Activated CD4-positive, alpha-beta T cell treated with anti-CD3 and anti-CD28 coated beads, Interleukin-2, amount 50 U/mL, for 48 hours (primary cell): ENCODE measurements at places on chromosomes 3 and 15.

- DNase-seq = no peak
Measured at GRCh38 chr3:147887797-147888196, 478.6 kb downstream of the ZIC1 start.

DNA sequence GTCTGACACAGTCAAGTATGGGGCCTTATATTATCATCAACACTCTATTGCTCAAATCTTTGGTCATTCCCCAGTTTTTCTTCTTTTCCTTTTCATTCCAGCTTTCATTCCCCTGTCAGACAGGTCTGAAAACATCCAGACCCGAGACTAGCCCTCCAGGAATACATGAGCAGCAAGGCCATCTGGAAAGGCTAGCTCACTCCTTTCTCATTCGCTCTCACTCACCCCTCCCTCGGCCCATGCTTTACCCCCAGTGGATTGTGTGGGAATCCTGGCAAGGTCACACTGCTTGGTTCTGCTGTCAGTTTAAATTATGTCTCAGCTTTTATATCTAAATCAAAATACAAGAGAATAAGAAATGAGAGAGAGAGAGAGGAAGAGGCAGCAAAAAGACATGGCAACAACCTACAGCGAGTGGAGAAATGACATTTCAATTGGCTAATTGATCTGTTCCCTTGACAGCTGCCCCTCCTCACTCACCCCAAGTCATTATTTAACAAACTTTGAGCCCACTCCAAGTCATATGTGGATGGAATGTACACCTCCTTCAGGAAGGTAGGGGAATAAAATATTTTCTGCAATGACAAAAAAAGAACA is 962.2 kb downstream of the TUSC7 start:
- DNase-seq = no peak

DNA sequence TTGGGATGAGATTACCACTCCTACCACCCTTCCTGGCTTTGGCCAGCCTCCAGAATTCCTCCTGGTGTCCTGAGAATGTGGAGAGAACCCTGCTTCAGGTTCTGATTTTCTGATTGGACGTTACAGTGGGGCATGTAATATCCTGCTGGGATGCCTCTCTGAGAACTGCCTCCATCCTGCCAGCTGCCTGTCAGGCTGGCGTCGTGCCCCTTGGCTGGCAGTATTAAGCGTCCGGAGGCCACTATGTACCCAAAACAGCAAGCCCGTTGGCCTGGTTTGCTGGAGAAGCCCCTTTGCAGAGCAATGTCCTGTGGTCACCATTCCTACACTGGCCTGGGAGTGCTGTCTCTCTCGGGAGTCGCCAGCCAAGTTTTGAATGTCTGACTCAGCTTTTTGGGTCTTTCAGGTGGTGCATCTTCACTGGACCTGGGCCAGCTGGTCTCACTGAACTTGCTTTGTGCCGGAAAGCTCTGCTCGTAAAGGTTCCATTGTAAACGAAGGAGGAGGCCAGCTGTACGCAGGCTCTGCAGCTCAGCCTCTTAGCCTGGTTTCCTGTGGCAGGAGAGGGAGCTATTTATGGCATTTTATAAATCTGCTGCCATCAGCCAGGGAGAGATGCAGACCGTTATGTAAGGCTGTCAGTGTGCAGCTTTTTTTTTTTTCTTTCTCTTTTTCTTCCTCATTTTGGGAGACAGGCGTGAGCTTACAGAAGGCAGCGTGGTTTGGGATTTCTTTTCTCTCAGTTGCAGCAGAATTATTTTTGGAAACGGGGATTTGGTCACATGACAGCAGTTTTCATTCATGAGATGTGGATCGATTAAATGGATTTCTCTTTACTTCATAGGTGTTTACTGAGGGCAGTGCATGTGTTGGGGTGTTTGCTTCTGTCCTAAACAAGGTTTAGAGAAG is 19.0 kb upstream of the TRAK1 start:
- DNase-seq = no peak

DNA sequence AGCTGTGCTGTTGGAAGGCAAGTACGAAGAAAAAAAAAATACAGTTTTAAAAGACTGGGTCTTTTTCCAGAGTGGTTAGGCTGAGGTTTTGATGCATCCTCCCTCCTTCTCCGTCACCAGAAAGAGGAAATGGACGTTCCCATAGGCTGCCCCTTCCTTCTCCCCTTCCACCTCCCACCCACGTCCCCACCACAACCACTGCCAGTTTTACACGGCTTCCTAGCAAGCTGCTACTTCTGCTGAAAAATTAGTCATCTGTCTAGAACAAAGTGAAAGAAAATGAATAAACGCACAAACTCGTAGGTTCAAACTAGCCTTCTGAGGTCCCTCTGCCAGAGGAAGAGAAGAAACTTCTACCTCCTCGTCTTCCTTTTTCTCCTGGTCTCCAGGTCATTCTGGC is 71.6 kb upstream of the RPL35A start:
- DNase-seq = peak; percentile 76

DNA sequence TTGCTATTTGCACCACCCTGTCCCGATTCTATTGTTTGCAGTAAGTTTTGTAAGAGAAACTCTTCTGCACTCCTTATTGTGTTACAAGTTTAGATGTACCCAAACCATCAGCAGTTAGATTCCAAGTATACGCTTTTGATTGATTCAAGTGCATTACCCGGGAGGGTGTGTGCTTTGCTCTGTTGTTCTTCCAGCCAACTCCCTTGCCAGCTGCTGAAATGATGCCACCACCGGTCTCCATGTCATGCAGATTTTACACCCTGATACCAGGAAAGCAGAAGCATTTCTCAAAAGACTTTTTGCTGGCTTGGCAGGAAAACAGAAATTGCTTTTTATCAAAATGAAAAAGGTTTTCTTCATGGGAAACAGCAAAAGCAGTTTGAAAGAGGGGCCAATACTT is 1006.6 kb upstream of the CFAP20DC start:
- DNase-seq = no peak

- no peak for DNase-seq
Measured at GRCh38 chr15:25668236-25668795, 194.8 kb downstream of the ATP10A start.

DNA sequence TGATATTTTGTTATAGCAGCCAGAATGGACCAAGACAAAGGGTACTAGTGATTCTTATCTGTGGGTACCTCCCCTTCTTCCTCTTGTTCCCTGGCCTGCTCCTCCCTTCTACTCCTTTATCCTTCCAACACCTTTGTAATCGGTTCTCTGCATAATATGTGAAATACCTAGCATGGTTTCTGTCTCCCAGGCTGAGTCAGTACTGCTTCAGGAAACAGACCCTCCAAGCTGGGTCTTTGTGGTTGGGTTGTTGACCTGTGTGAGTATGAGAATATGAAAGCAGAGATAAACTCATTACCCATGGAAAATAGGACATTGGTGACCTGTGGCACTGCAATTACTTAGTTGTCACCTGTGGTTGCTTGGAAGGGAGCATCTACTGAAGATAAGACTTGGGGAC is 69.3 kb upstream of the KLF13 start:
- DNase-seq = no peak
